ENCODE measurements at places on chromosomes 5 and 9. TPM values are rescaled to one million over a fixed set of nuclear protein-coding genes. Genes with fewer than 3 reads are reported as not detected.

DNA sequence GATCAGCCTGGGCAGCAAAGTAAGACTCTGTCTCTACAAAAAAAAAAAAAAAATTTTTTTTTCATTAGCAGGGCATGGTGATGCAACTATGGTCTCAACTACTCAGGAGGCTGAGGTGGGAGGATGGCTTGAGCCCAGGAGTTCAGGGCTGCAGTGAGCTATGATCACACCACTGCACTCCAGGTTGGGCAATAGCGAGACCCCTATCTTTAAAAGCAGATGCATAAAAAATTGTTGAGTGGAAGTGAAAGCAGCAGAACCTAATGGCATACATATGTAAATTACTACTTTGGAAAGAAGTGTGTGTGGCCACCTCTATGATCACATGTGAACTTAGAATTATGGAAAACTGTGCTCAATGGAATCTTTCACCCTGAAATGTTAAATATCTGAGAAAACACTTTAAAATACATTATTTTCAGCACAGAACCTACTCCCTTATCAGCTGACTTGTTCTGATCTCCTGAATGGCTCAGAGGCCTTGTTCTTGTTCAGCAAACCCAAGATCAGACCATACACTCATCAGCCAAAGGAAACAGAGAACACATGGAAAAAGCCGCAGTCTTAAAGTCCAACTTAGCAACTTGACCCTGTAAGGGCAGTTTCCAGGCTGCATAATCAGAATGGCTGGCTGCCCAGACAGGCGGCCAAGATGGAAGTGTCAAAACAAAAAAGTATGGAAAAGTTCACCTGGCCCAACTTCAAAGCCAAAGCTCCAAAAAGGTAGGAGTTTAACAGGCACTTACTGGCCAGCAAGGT lies 56.5 kb downstream of the SIL1 start:
- DNase-seq = no peak

- no peak for DNase-seq
Measured at GRCh38 chr5:17056141-17056631, 120.1 kb upstream of the MYO10 start.

GRCh38 chr5:52804981-52805380 lies 17.3 kb downstream of the ITGA1 start:
- DNase-seq = no peak

PCDHGA9 gene
- 3.9 TPM for total RNA-seq

DNA sequence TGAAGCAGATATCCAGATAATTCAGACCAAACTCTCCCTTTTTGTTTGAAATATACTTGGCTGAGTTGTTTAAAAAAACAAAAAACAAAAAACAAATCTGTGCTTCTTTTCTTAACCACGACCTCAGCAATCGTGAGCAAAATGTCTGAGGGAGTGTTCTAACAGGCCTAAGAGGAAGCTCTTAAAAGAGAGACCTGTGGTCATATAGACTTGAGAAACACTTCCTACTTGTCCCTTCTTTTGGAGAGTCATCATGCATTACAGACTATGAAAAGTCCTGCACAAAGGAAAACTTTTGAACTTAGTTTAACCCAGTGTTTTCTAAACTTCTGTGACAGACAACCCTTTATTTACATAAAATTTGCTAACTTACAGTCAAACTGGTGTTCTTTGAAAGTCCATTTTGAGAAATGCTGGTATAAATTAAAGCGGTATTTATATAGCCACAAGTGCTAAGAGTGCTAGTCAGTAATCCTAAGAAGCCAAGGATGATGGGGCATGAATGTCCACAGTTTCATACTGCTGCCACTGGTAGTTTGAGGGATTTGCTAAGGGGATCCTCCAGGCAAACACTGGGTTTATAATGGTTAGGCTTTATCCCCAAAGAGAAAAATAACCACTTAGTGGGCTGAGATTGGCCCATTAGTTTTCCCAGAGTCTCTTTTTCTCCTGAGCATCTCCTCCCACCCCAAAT lies 199.8 kb downstream of the LRRC70 start:
- no peak for DNase-seq

GRCh38 chr5:177339107-177339638 lies 12.3 kb downstream of the LMAN2 start:
- no peak for DNase-seq

COL5A1 gene
- 84.7 TPM for total RNA-seq

MARCHF3 gene
- 44.7 TPM for total RNA-seq

DNA sequence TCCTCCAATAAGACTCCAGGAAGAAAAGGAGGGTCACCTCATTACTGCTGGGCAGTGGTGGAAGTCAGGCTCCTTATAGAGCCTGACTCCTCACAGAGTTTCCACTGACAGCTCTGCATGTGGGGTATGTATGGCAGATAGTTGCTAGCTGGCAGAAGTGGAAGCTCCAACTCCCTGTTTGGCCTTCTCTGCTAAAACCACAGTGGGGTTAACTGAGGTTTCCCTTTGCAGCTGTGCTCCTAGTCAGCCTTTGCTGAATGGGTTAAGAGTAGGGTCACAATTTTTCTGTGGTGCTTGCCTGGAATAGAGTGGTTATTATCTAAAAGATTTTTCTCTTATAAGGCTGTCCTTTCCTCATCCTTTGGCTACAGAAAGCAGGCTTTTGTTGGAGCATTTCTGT lies 327.5 kb downstream of the FBXL17 start:
- no peak for DNase-seq

CSF1R gene
- total RNA-seq = 58.6 TPM

- no peak for DNase-seq
Measured at GRCh38 chr5:116668390-116668789, 93.8 kb upstream of the SEMA6A start.

CYSTM1 gene
- 104 TPM for total RNA-seq

- DNase-seq = no peak
Measured at GRCh38 chr5:160188141-160189015, 40.9 kb upstream of the FABP6 start.

- DNase-seq = no peak
Measured at GRCh38 chr9:98038958-98039357, 17.6 kb upstream of the NANS start.

DNA sequence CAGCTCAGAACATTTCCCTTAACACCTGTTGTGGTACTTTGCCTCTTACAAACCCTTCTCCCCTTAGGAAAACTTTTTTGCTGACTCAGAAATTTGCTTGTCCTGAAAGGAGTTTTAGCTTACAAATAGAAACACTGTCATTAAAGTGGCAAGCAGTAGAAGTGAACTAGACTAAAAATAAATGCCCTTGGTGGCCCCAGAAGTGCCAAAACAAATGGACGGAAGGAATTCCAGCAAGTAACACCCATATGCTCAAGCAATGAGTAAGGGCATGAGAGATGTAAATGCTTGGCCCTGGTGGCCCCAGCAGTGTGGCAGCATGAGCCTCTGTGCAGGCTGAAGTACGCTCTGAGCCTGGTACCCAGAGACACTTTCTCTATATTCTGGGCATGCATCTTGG lies 8.6 kb downstream of the VLDLR start:
- DNase-seq = no peak

FIBCD1 gene
- total RNA-seq = not detected

GRCh38 chr9:98391867-98392266 lies 136.4 kb upstream of the TBC1D2 start:
- DNase-seq = no peak

FRMPD1 gene
- 0.19 TPM for total RNA-seq

WNT8A gene
- not detected for total RNA-seq

DNA sequence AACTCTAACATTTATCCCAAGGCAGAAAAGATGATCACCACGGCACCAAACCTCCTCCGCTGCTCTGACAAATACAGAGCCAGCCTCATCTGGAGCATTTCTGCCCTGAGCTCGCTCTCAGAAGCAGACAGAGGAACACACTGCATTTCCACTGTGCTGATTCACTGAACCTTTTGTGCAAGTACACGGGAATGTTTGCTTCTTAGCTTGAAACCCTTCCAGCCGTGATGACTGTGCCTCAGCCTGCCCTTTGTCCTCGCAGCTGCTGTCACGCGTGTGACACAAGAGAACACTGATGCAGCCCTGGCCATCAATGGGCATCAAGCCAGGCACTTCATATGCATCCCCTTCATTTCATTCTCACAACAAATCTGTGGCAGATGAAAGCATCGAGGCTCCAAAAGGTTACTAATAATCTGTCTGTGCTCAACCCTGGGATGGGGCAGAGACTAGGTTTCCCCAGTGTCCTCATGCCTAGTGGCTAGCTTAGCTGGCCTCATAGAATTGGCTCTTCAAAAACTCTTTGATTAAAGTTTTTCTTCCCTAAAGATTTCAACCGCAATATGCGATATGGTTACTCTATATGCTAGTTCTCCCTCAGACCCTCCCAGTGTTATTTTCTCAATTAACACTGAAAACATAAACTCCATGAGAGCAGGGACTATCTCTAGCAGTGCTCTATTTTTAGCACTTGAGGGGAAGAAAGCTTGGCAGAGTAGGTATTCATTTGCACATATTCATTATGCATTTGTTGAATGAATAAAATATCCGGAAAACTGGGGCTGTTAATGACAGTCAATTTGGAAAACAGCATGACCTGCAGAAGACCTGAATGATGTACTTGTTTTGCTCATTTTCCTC lies 7.3 kb downstream of the CDC14B start:
- no peak for DNase-seq

DEPDC1B gene
- 0.35 TPM for total RNA-seq

IFNA2 gene
- not detected for total RNA-seq

DNA sequence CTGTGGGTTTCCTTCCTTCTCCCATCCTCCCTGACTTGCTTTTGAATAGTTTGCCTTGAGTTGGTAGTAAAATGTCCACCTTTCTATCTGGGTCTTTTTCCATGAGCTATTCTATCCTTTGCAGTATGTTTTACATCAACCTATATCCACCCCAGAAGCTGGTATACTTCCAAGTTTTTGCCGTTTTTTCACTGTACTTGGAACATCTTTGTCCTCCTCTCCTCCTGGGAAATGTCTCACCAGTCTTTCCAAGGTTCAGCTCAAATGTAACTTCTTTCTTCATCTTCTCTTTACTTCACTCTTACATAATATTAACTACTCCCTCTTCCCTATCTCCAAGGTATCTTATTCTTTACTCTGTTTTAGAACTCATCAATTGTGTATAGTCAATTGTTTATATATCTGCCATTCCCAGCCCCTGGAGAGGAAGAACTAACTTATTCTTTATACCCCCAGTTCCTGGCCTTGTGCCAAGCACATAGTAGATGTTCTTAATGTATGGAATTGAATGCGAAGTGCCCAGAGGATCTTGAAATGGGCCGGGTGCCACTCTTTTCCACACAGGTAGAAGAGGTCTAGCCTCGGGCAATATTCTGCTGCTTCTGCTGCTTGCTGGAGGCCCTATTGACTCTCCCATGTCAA lies 34.9 kb upstream of the SLC1A3 start:
- no peak for DNase-seq

- DNase-seq = no peak
Measured at GRCh38 chr5:67724412-67725135, 491.0 kb upstream of the PIK3R1 start.

- no peak for DNase-seq
Measured at GRCh38 chr9:94780516-94780950, 54.0 kb downstream of the AOPEP start.

SLC34A1 gene
- not detected for total RNA-seq

WDR38 gene
- total RNA-seq = not detected

DNA sequence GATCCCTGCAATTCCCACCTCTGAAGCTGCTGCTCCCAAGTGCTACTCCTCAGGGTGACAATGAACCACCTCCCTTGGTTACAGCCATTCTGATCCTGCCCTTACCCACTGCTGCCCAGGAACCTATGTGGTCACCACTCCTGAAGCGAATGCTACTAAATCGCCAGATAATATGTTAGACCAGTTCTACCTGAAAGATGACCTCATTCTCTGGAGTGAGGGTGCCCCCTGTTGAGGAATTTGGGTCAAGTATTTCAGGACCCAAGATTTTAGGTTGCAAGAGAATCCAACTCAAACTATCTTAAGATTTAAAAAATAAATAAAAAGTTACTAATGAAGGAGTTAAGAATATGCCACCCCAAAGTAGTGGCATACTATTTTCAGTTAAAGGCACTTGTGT lies 5.8 kb upstream of the SNAPC3 start:
- no peak for DNase-seq

KLF9 gene
- total RNA-seq = 105 TPM

DNA sequence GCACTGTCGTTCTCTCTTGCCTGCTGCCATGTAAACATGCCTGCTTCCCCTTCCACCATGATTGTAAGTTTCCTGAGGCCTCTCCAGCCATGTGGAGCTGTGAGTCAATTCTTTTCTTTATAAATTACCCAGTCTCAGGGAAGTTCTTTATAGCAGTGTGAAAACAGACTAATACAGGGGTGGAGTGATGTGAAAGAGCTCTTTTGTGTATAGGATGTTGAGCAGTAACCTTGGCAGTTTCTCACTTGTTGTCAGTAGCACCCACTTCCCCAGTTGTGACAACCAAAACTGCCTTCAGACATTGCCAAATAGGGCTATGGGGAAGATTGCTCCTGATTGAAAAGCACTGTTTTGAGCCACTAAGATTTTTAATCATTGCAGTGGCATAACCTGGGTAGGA lies 552.2 kb upstream of the ZNF462 start:
- DNase-seq = no peak

DNA sequence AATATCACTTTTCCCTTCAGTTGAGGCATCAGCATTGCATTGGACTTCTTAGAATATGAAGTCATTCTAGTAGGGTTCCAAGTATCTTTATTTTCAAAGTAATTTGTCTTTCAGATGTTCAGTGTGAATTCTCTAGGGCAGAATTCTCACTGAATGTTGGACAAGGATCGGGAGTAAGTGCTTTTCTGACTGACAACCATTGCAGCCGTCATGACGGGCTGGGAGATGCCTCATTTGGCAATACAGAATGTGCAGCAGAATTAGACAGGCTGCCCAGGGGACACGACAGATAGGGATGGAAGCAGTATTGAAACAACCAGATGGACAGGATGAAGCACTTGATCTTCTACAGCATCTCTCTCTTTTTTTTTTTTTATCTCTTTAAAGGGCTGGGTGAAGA lies 129.0 kb downstream of the ICE1 start:
- no peak for DNase-seq

DNA sequence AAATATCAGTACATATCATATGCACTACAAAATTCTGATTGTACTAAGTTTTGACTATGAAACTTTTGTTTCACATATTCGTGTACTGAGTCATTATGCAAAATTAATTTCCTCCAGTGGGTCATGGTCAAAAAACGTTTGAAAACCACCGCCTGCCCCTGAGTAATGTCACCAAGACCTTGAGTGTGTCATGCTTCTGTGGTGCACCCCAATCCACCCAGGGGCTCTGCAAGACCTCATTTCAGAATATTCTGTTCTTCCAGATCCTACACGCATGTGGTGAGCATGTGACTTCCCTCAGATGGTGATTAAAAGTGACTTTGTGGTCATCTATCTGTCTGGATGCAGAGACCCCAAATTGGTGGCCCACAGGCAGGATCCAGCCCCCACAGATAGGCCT lies 31.0 kb downstream of the ABLIM3 start:
- DNase-seq = no peak

GRCh38 chr9:75996726-75997125 lies 106.3 kb downstream of the PCSK5 start:
- no peak for DNase-seq

DNA sequence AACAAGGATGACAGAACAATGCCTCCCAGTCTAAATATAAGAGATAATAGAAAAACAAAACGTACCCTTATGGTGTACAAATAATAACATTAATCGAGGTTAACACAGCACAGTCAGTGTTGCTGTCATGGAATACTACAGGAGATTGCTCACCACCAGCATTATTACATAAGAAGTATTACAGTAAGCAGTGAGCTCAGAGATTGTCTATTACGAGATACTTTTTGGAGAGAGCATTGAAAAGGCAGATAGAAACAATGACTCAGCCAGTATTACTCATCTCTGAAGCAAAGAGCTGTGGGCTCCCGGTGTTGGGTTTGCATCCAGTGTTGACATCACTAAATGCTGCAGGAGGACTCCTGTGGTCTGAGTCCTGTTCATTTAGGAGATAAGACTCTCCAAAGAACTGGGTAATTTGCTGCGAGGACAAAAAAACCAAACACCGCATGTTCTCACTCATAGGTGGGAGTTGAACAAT lies 191.9 kb upstream of the SEMA6A start:
- DNase-seq = no peak
